Renal pelvis (tissue), 12 donors: ENCODE measurements at places on chromosomes 12 and 14. TPM values are rescaled to one million over a fixed set of nuclear protein-coding genes. Genes with fewer than 3 reads are reported as not detected.
A peak's percentile ranks its signal among the peaks of the same experiment; 100 is the strongest.

DNA sequence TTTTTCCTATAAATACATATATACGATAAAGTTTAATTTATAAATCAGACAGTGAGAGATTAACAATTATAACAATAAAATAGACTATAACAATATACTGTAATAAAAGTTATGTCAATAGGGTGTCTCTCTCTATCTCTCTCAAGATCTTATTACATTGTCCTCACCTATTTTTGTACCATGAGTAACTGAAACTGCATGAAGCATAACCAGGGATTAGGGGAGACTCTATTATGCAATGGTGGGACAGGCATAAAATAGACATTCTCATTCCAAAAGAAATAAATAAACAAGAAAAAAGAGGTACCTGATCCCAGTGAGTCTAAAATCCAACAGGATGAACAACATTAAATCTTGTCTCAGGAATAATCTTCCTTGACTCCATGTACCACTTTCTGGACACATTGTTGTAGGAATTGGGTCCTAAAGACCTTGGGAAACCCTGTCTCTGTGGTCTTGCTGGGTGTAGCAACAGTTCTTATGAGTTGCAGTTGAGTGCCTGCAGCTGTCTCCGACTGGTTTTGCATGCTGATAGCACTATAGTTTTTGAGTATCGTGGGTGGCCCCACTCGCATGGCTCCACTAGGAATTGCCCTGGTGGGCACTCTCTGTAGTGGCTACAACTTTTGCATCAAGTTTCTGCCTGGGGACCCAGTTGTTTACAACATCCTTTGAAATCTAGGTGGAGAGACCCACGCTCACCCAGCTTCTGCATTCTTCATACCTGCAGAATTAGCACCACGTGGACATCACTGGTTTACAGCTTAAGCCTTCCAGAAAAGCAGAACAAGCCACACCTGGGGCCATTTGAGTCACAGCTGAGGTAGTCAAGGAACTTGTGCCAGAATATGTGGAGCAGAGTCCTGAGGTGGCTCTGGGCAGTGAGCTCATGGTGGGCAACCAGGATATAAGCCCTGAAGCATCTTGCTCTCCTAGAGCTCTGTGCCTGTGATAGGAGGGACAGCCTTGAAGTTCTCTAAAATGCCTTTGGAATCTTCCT lies 204.7 kb downstream of the KITLG start:
- DNase-seq = no peak

DNA sequence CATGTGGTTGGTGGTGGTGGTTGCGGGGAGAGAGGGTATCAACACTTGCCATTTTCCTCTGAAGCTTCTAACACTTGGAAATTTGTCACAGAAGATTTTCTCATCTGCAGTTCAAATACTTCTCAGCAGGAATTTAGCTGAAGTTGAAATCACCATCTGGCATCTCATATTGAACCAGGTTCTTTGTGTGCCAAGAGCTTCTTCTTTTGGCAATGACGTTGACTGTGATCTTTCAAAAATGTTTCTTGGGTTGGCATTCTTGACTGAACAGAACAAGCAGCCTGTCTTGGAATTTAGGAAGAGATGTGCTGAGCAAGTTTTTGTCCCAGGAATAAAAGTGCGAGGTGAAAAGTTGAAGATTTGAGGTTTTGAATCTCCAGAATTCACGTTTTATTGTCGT lies 8.7 kb upstream of the NIN start:
- DNase-seq = no peak

DNA sequence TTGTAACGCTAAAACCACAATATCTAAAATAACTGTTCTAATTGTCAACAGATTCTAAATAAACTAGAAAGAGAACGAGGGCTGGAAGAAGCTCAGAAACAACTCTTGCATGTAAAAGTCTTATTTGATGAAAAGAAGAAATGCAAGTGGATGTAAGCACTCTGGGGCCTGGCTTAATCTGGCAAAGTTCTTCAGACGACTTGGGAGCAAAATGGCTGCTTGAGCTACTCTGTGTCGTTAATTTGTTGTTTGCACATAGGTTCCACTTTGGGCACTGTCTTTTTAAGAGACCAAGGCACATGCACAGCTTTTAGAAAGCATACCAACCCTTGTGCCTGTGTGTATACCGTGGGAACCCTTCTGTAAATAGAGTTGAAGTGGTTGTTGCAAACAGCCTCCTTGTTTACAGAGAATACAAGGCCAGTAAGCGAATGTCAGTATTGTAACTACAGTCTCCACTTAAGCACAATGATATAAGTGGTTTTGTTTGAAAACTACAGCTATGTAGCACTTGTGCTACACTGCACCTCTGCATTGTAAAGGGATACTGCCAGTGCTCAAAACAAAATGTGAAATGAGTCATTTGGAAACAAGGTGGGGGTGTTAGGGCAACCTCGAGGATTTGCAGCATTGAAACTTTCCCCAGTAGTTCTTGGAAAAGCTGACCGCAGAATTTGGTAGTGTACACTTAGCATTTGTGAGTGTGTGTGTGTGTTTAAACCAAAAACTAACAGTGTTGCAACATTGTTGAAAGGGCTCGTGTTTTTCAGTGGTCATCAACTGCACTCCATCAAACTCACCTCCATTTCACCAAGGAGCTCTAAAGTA lies 154.3 kb downstream of the CEP83 start:
- no peak for DNase-seq

DNA sequence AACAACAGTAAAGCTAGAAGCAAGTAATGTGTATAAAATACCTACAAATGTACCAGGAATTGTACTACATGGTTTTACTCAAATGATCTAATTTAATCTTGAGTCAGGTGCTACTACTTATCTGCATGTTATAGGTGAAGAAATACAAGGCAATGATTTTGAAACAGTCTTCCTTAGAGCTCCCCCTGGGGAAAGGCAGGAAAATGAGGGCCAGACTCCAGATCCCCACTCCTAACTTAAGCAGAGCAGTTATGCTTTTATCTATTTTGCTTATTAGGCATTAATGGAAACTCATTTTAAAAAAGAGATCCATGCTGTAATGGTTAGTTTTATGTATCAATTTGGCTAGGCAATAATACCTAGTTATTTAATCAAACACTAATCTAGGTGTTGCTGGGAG lies 109.3 kb upstream of the CPSF6 start:
- DNase-seq = no peak

DNA sequence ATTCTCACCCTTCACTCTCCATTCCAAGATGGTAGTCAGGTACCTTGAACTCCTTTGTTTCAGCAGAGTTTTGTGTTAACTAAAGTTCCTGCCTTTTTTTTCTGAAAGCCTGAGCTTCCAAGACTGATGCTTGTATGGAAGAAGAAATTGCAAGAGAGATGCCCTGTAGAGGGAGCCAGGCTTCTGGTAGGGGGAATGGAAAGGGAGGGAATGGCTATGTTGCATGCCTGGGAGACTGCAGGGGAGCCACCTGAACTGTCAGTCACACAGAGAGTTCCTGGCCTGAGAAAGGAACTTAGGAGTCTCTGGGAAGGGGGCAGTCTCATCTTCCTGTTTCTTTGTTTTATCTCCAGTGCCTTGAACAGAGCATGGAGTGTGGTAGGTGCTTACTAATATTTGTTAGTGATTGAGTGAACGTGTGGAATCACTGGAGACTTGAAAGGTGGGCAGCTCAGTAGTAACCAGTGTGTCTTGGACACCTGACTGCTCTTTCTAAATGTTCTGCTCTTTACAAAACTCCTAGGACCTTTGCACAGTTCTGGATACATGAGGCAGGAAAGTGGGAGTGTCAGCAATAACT lies 132.2 kb downstream of the ANO4 start:
- peak; percentile 30 for DNase-seq

GRCh38 chr14:94403312-94403932 lies 15.0 kb upstream of the SERPINA1 start:
- DNase-seq = no peak

DNA sequence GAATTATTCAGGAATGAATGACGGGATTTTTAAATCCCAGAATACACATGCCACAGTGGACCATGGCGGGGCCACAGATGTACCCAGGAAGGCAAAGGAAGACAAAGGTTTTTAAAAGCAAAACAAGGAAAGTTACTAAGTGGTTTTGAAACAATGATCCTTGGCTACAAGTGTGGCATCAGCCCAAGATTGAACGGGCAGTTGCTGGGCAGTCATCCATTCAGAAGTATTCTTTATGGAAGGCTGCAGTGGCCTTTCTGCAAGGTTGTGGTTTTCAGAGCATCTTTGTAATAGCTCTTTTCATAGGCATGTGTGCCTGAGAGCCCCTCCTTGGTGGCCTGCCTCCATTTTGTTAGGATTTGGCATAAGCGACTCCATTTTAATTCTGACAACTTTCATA lies 13.4 kb upstream of the IFI27 start:
- DNase-seq = no peak

- DNase-seq = no peak
Measured at GRCh38 chr14:65850429-65851135, 438.1 kb downstream of the FUT8 start.

GRCh38 chr14:100754020-100754419 lies 27.3 kb downstream of the DLK1 start:
- no peak for DNase-seq

GRCh38 chr12:51238510-51239334 lies at the start of gene DAZAP2:
DAZAP2 (plus strand) TSS chr12:51238826; CDS start chr12:51238908, 82 bp downstream.
- peak; percentile 96 for DNase-seq

Gene VAMP1
- polyA plus RNA-seq = 10.7 TPM

Gene TBX3
- 77.6 TPM for polyA plus RNA-seq

Gene HOXC12
- not detected for polyA plus RNA-seq
